Activated CD4-positive, CD25-positive, alpha-beta regulatory T cell treated with anti-CD3 and anti-CD28 coated beads, Interleukin-2, amount 50 U/mL, for 16 hours (primary cell): ENCODE measurements at places on chromosomes 7 and 10.

DNA sequence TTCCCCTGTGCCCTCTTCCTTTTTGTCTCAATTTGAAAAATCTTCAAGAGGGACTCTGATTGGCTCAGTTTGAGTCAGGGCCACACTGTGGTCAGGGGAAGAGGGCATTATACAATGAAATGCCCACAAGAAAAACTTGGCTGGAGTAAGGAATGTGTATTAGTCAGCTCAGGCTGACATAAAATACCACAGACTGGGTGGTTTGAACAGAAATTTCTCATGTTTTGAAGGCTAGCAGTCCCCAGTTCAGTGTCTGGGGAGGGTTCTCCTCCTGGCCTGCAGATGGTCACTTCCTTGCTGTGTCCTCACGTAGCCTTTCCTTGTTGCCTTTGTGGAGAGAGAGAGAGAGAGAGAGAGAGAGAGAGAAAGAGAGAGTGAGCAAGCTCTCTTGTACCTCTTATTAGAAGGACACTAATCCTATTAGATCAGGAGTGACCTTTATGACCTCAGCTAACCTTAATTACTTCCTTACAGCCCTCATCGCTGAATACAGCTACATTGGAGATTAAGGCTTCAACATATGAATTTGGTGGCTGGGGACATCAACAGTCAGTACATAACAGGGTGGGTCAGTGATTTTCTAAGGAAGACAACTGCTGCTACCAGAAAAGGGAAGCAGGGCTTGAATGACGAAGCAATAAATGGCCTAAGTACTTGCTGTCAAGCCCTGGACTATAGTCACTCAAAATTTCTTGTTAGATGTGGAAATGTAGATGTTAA, 25.8 kb upstream of the FAM13C start:
- no peak for DNase-seq

DNA sequence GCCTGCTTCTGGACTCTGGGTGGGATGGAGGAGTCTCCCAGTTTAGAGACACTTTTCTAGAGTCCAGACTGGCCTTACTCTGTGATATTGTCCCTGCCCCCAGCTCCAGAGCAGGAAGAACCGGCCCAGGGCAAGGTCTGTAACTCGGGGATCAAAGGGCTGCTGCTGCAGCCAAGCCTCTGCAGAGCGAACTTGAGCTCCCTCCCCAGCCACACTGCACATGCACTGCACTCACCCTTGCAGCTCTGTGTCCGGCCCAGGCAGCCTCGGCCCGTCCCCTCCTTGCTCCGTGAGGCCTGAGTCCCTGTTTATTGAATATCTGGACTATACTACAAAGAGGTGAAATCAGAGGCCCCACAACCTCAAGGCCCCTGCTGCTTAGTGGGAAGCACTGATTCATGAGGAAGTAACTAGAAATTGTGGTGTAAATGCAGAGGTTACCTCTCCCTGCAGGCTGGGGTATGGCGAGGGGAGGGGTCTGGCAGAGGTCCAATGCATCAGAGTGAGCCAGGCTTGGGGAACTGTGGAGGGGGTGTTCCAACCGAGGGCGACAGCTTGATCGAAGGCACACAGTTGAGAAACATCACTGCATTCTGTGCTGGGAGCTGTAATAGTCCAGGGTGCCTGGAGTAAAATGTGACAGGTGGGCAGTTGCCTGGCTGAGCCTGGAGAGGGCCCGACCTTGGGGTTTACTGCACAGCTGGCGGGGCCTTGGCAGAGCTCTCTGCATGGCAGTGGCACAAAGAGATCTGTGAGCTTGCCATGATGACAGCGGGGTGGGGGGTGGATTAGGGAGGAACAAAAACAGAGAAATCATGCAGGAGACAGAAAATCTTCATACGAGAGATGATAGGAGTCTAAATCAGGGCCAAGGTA, 49.1 kb downstream of the AOC1 start:
- no peak for DNase-seq

DNA sequence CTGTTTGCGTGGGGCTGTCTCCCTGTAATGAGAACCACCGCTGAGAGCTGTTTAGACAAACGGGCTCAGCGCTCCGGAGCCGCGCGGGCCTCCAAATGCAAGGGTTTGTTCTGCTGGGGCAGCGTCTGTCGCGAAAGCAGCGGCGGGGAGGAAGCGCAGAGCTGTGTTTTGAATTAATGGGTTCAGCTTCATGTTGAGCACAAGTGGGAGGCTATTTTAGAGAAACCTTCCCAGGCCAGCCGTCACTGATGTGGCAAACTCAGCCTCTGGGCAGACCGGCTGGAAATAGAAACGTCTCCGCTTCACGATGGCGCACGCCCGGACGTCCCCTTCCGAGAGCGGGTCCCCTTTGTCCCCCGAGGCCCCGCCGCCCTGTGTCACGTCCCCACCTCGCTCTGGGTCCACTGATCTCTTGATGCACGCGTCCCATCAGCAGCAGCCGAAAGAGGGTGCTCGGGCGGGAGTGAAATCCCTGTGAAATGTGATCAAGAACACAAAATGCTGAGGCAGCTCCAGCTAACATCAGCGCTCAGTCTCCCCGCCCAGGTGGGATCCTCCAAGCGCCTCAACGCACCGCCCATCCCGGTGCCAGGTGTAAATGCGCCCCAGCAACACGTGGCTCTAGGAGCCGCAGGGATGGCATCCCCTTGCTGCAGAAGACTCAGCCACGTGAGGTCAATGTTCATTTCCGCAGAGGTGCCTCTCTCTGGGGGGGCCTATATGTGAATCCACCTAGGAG, 44.9 kb downstream of the BAMBI start:
- no peak for DNase-seq

DNA sequence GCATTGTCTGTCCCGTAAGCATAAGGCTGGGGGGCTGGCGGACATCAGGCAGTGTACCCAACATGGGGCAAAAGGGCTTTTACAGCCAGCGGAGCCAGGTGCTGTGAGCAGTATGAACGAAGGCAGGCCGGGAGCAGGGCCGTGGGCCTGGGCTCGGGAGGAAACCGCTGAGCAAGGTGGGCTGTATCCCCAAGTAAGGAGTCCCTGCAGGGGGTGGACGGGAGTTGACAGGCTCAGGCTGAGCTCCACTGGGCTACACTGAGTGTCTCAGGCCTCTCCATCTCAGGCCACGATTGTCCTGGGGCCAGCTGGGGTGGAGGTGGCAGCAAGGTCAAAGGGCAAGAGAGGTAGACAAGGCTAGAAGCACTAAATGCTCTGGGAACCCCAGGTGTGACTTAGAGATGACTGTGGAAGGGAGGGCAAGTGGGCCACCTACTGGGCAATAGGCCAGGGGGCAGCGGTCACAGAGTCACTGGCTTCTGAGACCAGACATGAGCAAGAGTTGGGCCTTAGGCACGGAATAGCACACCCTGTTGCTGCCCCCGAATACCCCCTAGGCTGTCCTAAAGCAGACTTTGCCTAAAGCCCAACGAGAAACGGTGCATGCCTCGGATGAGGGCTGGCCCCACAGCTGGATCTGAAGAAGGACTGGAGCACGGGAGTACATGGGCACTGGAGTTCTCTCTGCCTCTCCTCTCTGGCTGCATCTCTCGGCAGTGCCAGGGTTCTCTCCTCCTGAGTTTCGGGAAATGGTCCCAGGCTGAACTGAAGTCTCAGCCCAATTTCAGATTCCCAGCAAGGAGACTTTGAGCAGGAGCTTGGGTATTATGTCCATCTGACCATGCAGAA, 10.8 kb upstream of the RAMP3 start:
- no peak for DNase-seq

DNA sequence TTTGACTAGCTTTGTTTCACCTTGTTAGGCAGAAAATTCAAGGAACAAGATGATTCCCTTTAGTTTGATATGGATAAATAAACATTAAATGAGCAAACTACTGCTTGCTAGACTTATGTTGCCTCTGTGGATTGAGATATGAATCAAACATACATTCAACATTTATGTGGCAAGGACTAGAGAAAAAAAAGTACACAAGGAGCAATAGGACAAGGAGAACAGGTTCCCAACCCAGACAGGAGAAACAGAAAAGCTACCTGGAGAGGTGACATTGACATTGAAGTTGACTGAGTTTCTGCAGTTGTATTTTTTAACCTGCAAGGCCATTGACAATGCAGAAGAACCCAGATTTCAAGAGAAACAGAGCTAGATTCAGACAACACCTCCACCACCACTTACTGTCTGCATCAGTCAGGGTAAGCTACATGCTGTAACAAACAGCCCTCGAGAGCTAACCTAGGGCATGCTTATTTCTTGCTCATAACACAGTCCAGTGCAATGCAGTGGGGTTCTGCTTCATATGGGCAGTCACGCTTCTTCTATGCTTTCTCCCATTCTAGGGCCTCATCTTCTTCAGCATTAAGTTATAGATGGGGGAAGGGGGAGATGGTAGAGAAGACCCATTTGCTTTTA, 180.9 kb upstream of the LYZL1 start:
- no peak for DNase-seq

DNA sequence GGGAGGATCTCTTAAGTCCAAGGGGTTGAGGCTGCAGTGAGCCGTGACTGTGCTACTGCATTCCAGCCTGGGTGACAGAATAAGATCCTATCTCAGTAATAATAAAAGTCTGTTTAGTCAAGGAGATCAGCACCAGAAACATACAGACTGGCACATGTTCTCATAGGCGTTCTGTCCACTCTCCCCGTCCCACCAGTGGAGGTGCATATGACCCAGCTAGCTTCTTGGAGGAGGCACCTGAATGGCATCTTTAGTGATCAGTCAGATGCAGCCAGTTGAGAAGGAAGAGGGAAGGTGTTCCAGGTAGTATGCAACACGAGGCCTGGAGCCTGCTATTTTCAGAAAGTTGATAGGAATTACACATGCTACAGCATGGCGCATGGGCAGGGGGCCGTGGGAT, 45.3 kb upstream of the SVIL start:
- DNase-seq = no peak

DNA sequence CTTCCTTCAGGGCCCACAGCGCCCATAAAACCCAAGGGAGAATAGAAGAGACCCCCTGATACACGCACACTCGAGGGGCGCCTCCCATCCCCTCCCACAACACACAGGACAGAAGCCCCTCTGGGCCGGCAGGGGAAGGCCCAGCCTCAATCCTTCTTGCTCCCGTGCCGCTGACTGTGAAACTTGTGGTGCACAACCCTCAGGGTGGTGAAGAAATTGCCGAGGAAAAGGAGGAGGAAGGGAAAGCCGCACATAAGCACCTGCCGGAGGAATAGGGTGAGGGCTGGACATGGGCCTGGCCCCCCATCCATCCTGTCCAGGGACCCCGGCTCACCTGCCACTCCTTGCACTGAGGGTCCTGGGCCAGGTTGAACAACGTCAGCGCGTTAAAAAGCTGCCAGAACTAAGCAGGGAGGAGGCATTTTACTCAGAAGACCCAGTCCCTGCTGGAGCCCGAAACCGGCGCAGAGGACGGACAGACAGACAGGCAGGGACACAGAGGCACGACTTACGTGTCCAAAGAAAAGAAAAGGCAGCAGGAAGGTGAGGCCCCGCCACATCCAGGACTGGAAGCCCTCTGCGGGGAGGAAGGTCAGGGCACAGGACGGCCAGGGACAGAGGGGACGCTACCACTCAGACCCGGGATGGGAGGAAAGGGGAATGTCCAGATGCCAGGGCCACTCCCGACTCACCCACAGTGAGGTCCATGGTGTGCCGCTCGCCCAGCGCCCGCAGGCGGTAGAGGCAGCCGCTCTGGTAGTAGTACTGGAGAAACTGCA, 7.2 kb downstream of the TMEM120A start:
- no peak for DNase-seq

DNA sequence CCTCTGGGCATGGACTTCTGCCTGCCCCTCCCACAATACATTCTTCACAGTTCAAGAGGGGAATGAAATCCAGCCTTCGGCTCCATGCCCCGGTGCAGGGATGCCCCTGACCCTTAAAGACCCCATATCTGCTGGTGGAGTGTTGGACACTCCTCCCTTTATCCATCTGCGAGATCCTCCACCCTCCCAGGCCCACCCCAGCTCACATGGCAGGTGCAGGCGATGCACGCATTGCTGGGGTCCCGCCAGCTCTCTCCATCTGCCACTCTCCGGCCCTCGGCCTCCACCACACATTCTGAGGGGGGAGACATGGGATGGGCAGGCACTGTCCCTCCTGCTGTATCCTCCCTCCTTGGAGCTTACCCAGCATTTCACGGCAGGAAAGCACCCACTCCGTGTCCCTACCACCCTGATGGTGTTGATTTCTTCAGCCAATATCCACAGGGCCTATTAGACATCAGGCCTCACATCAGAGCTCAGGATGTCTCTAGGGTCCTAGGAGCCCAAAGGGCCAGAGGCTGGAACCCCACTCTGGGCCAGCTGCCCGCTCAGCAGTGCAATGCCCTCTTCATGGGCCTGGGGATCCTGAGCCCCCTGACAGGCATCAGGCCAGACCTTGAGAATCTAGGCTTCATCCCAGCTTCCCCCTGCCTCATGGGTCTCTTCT, 18.3 kb downstream of the ATP6V1F start:
- DNase-seq = no peak

GRCh38 chr7:3386423-3387190, 85.6 kb downstream of the SDK1 start:
- DNase-seq = no peak

DNA sequence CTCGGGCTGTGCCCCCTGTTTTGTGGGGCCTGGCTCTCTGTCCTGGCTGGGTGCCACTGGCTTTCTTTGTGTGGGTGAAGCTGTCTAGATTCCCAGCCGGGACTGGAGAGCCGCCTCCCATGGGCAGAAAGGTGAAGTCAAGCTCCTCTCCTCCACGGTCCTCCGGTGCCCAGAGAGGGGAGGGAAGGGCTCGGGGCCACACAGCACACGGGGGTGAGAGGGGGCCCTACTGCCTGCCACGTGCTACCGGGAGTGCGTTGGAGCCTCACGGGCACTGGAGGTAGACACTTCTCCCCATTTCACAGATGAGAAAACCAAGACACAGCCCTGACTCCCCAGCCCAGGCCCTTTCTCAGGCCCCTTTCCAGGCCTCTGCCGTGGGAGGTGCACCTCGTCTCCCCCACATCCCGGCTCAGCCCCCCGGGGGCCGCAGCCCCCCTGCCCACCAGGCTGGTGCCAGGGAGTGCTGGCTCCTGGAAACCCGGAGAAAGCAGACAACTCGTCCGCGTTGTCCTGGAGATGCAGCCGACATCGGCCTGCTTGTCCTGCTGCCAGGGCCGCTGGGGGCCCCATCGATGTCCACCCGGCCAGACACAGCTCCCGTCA, 55.8 kb downstream of the UNCX start:
- no peak for DNase-seq

DNA sequence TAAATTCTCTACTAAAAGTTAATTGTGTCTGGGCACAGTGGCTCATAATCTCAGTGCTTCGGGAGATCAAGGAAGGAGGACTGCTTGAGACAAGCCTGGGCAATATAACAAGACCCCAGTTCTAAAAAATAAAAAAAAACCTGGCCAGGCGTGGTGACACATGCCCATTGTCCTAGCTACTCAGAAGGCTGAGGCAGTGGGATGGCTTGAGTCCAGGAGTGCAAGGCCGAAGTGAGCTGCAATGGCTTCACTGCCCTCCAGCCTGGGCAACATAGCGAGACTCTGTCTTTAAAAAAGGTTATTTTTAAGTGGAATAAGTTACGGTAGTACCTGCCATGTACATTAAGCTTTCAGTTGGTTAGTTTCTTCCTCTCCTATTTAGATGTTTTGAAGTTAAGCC, 28.9 kb downstream of the CDK14 start:
- DNase-seq = no peak

GRCh38 chr10:103776878-103777591, 78.3 kb downstream of the SH3PXD2A start:
- DNase-seq = no peak
